ENCODE measurements at places on chromosomes 13 and 19.

- no peak for DNase-seq
These were observed 129.1 kb downstream of the TNFRSF19 start for GRCh38 chr13:23699271-23699670.

DNA sequence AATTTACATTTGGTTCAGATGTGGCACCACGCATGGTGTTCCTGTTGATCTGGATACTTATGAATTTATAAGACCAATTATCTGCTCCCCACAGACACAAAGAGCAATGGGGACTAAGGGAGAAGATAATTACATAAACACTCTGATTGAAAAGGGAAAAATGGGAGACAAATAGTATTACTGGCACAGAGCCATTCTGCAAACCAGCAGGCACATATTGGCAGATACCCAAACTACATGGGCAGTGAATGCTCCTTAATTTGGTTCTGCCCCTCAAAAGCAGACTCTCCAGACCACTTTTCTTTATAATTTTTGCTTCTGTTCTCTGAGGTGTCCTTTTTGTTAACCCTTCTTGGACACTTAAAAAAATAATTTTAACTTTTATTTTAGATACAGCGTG lies 1674.2 kb downstream of the PCDH9 start:
- DNase-seq: no peak

- DNase-seq: no peak
These were observed 11.3 kb upstream of the MKNK2 start for GRCh38 chr19:2062389-2062729.

- no peak for DNase-seq
These were observed 55.4 kb upstream of the ADGRE5 start for GRCh38 chr19:14325863-14326262.

DNA sequence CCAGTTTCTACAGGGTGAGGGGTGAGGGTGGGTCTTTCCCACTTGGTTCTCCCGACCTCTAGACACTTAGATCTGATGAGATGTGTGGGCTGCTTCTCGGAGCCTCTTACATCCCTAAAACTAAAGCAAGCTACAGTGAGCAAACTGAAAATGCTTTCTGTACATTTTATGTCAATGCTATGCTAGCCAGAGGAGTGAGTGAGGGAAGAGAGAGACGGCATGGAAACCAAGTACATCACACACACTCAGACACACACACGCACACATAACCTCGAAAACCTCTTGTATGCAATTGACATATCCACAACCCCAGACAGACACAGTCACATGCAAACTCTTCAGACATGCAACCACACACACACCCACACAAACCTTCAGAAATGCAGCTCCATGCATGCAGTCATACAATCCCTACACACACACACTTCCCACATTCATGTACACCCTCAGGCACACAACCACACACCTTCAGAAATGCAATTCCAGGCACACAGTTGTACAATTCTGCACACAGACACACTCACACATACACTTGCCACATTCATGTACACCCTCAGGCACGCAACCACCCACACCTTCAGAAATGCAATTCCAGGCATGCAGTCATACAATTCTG lies 1.4 kb downstream of the SLC1A6 start:
- no peak for DNase-seq

DNA sequence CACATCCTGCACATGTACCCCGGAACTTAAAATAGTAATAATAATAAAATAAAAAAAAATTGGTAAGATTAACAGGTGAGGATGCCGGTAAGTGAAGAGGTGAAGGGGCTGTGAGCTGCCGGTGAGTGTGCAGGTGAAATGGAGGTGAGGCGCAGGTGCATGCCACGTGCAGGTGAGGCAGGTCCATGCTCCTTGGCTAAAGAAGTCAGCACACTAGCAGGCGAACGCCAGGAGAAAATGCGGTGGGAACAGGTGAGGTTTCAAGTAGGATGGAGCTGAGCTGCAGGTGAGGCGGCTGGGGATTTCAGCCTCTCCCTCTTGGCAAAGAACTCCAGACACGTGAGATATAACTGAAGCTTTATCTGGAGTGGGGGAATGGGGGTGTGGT lies 7.5 kb upstream of the TNFSF14 start:
- DNase-seq: no peak

DNA sequence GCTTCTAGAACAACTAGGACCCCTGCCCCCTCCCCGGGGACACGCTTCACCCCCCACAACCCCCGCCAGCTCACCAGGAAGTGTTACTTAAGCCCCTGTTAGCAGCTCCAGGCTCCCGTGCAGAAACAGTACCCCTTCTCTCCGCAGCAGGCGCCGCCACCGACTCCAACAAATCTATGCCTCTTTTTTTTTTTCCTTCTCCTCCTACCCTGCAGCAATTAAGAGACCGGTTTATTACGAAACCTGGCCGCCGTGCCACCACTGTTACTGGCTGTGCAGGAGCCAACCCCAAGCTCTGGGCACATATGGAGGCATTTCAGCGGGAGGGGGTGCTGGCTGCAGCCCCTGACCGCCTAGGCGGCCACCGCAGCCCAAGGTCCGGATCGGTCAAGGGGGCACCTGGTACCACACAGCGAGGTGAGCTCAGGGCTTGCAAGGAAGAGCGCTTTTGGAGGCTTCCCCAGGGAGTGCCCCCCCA lies 2.4 kb downstream of the GADD45B start:
- DNase-seq: peak; percentile 36

DNA sequence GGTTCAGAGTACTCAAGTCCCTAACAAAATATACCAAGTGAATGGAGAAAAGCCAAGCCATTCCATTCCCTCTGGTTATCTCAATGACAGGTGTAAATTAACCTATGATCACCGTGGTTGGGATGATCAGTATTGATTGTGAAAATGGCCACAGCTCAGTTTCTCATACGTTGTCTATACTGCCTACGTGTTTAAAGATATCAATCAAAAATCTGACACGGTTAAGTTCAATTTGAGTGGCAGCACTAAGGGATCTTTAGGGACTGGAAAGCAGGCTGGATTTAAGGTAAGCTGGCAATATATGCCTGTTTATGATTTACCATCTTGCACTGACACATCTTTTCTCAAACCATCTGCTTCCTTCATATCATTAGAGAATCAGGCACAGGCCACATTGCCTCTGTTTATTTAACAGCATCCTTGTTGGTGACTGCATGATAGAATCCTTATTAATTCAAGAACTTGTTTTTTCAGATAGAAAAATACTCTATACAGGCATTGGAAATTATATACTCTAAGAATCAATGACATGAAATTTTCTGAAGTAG lies 907.9 kb downstream of the PCDH9 start:
- peak; percentile 30 for DNase-seq

Measured in NCI-H1694 (cell line).